ENCODE measurements at places on chromosomes 6 and 20.
A peak's percentile ranks its signal among the peaks of the same experiment; 100 is the strongest.

DNA sequence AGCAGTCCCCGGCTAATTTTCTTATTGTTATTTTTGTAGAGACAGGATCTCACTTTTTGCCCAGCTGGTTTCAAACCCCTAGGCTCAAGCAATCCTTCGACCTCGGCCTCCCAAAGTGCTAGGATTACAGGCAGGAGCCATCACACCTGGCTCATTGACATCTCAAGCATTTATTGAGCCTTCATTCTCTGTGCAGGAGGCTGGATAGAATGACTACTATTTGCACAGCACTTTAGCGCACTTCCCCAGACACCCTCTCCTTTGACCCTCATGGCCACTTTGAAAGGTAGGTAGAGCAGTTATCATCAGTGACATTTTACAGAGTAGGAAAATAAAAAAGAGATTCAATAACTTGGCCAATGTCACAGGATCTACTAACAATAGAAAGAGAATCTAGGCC, 124.0 kb upstream of the STXBP5 start:
- DNase-seq = no peak

DNA sequence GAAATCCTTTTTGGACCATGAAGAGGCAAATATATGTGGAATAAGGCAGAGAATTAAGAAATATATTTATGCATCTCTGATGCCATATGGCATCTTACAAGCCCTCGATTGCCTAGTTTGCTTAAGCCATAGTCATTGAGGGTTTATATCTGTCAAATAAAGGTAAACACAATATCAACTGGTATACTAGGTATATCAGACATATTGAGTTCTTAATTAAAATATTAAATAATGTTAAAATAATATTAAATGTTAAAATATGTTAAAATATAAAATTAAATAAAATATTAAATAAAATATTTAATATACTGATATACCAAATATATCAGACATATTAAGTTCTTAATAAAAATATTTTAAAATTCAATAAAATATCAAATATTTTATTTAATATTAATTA, 567.4 kb upstream of the PTCHD4 start:
- DNase-seq = no peak

DNA sequence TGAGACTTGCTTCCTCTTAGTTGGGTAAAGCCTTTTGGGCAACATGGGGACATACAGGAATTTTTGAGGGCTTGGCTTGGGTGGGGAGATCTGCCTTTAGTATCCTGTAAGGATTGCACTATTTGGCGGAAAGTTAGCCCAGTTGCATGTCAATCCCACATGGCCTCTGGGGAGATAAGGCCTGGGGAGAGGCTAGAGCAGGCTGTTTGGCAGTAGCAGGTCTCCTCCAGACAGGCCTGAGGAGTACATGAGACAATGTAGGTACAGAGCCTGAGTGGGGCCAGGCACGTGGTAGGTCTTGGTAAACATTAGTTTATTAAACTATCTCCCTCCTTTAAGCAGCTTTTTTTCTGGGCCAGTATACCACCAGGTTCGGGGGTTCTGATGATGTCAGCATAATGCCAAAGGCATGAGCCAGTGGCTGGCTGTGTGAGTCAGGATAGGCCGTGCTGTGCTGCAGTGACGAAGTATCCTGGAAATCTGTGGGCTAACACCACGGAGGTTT, 147.9 kb downstream of the VEGFA start:
- DNase-seq = no peak

- DNase-seq = no peak
Observed at GRCh38 chr20:35320396-35321126, 28.3 kb upstream of the FAM83C start.

DNA sequence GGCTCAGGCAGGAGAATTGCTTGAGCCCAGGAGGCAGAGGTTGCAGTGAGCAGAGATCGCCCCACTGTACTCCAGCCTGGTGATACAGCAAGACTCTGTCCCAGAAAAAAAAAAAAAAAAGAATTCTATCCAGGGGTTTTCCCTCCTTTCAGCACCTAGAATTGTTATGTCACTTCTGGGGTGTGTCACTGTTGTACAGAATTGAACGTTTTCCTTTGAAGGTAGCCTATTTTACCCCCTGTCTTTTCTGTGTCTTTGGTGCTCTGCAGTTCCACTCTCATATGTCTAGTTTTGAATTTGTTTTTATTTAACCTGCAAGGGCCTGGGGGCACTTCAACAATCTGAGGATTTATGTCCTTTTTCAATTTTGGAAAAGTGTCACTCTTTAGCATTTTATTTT, 19.3 kb upstream of the ARID1B start:
- no peak for DNase-seq

GRCh38 chr6:61711849-61712248, 574.2 kb downstream of the KHDRBS2 start:
- no peak for DNase-seq

GRCh38 chr20:58331961-58332551, 22.5 kb downstream of the RAB22A start:
- no peak for DNase-seq

- no peak for DNase-seq
Observed at GRCh38 chr20:20327746-20328145, 40.2 kb upstream of the INSM1 start.

GRCh38 chr6:158803733-158804143, 15.4 kb downstream of the EZR start:
- DNase-seq = peak; percentile 42

DNA sequence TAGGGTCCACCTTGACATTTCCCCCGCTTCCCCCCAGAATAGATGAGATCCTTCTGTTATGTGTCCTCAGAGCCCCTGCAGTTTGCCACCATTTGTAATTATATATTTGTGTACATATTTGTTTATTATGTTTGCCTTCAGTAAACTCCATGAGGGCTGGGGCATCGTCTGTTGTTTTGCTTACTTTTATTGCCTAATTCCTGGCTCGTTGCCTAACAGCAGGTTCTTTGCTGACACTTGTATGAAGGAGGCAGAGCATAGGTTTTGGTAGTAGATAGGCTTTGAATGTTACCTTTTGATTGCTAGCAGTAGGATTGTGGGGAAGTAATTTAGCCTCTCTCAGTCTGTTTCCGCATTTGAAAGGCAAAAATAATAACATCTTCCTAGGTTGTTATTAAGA, 9.9 kb downstream of the MAP3K4 start:
- no peak for DNase-seq

GRCh38 chr20:31496761-31497295, 17.4 kb upstream of the HM13 start:
- no peak for DNase-seq

DNA sequence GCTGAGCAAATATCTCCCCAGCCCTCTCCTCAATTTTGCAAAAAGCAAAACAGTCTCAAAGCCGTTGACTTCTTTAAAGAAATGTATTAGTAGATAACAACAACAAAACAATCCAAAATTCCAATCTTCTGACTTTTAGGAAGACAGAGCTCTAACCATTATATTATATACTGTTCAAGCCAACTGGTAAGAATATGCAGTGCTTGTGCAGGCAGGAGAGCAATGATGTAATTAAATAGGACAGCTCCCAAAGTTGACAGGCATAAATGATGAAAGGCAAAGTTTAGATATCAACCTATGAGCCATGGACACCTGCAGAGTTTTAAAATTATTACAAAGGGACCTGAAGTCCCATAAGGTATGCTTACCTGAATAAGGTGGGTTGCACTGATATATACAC, 16.6 kb upstream of the CEP85L start:
- DNase-seq = no peak

GRCh38 chr20:31718952-31719643, 3.6 kb downstream of the BCL2L1 start:
- no peak for DNase-seq

DNA sequence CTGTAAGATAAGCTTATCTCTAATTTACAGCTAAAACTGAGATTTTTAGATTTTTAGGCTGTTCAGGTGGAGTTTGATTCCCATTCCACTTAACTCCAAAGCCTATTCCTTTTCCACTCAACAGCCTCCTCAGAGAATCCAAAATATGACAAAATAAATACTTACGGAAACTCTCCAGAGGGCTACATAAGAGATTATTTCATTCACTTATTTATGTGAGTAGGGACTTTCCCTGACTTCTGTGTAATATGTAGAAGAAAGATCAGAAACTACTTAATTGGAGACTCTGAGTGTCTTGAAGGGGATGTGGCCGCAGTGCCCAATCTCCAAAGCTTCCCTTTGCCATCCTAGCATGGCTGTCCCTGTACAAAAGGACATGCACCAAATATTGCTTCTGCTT, 72.1 kb upstream of the ISM1 start:
- DNase-seq = no peak

DNA sequence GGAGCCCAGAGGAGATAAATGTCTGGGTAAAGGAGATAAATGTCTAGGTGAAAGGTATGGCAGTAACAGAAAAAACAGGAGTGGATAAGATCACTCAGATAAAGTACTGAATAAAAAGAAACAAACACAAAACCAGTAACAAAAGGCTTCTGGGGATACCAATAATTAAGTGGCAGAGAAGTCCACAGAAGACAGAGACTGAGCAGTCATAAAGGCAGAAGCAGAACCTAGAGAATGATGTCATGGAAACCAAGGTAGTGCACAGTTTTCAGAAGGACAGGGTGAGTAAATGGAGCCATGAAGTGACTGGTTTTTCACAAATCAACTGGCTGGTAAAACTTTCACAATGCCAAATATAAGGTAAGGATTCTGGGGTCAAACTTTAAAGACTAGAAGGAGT, 80.9 kb upstream of the PLN start:
- DNase-seq = no peak

- DNase-seq = no peak
Observed at GRCh38 chr6:142853244-142854180, 91.5 kb downstream of the HIVEP2 start.

GRCh38 chr20:57594092-57594951, 25.9 kb downstream of the ZBP1 start:
- DNase-seq = peak; percentile 39

GRCh38 chr20:59835448-59836395, 97.7 kb downstream of the SYCP2 start:
- no peak for DNase-seq

DNA sequence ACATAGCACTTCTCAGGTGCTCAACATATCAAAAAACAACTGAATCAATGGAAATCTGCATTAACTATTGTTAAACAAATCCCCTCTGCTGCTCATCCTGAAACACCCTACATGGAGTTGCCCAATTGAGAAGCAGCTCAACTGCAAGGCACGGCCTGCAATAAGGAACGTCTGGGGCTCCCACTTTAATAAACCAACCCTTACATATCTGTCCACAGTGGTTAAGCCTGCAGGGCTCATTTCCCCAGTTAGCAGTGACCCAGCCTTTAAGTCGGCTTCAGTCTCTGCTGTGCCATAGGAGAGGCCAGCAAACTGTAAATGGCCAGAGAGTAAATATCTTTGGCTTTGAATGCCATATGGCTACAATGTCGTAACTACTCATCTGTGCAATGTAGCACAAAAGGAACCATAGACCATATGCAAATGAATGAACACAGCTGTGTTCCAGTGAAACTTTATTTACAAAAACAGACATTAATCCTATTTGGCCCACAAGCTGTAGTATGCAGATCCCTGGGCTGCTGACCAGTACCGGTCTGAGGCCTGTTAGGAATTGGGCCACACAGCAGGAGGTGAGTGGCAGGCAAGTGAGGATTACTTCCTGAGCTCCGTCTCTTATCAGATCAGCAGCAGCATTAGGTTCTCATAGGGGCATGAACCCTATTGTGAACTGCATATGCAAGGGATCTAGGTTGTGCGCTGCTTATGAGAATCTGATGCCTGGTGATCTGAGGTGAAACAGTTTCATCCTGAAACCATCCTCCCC, 522.7 kb upstream of the CDH4 start:
- DNase-seq = no peak

DNA sequence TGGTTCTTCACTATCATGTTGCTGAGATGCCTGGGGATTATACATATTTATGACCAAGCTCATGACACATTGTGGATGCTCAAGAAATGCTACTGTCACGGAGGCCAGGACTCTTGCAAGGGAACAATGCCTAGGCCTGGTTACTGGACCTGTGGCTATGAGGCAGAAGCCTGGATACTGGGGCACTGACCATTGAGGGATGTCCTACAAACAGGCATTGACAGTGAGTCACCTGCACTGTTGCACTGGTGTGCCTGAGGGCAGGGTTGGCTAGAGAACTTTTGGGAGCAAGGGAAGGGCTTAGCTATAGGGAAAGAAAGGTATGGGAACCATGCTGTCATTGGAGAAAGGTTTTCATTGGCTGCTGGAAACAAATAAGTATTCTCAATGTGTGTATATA, 313.1 kb upstream of the SUPT3H start:
- DNase-seq = no peak

GRCh38 chr6:141347086-141347485, 785.6 kb upstream of the GJE1 start:
- no peak for DNase-seq

DNA sequence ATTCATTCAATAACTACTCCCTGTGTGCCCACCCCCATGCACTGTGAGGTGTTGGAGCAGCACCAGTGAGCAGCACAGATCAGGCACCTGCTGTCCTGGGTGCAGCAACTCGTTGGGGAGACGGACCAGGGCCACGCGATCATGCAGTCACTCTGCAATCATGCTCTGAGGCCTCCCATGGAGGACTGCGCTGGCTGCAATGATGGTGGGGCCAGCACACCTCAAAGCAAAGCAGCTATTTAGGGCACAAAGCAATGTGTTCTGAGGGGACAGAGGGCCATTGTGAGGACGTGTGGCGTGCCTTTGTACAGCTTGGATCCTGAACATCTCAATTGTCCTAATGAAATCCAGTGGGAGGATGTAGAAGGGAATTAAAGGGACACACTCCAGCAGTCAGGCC, 41.0 kb upstream of the MPC1 start:
- no peak for DNase-seq

DNA sequence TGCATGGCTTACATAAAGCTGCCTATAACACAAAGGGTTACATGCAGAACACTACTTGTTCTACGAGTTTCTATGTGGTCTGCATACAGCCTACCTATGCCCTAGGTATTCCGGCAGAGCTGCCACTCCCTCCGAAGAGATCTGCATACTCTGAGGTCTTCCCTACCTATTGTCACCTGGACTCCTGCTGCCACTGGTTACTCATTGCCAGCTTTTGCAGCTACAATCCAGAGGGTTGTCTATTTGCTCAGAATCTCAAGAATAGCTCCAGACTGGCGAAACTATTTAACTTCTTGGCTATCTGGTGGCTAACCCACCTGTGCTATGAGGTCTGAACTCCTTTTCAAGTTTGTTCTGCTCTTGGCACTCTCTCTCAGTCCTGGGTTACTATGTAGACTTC, 323.3 kb downstream of the BMP2 start:
- no peak for DNase-seq

DNA sequence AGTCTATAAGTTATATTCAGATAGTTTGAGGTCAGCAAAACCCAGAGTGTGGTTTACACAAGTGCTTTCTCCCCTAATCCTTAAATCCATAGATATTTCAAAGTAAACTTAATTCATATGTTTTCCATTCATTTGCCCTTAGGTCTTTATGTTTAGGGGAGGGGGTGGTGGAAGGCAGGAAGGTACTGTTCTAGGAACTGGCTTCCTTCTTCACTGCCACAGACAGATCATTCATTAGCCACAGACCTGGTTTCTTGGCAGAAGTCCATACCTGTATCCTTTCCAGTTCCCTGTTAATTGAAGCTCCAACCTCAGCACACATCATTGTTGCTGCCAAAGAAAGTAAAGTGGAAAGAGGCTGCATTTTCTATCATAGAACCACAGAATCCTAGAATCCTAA, 123.0 kb downstream of the AIG1 start:
- DNase-seq = no peak

- DNase-seq = no peak
Observed at GRCh38 chr6:45872827-45873365, 142.8 kb downstream of the CLIC5 start.

All from naive thymus-derived CD4-positive, alpha-beta T cell (primary cell).